ENCODE measurements at places on chromosomes 12 and 14.

GRCh38 chr14:103546652-103547454 is 15.6 kb downstream of the BAG5 start:
- DNase-seq = peak; percentile 72

DNA sequence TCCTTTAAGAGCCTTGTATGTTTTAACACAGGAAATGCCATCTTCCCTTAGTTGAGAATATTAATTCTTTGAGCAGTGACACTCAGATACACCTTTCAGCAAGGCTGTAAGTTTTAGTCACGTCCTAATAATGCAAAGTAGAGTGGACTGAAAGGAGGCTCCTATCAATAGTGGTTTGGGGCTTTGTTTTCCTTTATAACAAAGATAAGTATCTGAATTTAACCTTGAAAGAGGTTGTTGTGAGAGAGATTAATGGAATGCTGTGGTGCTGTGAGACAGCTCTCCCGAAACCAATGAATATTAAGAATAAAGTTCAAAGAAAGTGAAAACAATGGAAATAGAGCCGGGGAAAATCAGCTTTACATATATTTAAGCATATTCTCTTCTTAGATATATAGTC is 259.6 kb downstream of the ERC1 start:
- no peak for DNase-seq

GRCh38 chr14:50974118-50974517 is 29.8 kb upstream of the PYGL start:
- no peak for DNase-seq

- DNase-seq = no peak
These were observed 316.6 kb upstream of the RTL1 start for GRCh38 chr14:101219896-101220703.

DNA sequence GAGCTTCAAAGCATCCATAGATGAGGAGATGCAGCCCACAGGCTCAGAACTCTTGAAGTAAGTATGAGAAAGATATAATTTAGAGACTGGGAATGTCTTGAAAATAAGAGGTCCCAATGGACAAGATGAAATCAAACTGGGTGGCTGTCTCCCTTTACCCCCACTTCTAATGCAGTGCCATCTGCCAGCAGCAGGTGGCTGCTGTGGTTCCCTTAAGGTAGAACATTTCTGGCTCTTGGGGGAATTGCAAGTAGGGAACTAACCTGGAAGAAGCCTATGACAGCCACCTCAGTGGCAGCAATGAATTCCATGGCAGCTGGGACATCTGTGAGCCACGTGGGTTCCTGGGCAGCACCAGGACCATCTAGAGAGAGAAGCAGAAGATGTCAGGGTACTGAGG is 648 bp downstream of the ERP27 start:
- peak; percentile 44 for DNase-seq

DNA sequence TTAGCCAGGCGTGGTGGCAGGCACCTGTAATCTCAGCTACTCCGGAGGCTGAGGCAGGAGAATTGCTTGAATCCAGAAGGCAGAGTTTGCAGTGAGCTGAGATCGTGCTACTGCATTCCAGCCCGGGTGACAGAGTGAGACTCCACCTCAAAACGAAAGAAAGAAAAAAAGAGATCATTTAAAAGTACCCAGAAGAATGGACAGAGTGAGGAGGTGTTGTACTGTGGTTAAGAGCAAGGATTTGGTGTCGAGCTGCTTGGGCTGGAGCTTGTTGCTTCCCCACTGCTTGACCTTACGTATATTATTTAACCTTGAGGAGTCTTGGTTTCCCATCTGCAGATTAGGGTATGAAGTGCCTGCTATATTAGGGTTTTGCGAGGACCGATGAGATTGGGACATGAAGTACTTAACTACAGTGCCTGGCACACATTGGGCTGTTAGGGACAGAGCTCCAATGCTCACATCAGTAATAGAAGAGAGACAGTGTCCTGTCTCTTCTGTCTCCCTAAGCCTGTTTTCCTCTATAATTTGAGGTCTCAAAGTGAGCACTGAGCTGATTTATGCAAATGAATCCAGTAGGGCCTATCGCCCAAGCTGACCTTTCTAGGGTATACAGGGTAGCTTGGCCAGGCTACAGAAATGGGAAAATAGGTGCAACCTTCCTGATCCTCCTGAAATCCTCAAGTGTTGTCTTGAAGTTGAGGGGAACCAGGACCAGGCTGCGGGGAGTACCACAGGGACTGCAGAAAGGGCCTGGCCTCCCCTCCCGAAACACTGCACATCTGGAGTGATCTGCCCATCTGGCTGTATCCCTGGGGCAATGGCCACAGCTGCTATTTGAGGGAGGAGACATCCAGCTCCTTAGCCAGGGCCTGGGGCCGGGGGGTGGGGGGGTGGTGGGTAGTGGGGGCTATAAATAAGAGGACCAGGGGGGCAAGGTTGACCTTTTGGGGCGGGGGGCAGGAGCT is 8.6 kb upstream of the HDAC7 start:
- no peak for DNase-seq

DNA sequence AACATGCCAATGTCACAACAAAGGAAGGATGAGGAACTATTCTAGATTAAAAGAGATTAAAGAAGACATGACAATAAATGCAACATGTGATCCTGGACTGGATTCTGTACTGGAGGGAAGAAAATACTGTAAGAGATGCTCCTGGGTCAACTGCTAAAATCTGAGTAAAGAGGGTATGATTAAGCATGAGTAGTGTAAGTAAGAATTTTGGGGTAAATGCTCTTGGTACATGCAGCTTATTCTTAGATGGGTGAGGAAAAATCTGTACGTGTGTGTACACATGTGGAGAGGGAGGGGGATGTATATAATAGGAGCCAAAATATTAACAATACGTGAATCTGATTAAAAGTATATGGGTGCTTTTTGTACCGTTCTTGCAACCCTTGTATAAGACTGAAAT is 66.0 kb downstream of the CDC42BPB start:
- no peak for DNase-seq

DNA sequence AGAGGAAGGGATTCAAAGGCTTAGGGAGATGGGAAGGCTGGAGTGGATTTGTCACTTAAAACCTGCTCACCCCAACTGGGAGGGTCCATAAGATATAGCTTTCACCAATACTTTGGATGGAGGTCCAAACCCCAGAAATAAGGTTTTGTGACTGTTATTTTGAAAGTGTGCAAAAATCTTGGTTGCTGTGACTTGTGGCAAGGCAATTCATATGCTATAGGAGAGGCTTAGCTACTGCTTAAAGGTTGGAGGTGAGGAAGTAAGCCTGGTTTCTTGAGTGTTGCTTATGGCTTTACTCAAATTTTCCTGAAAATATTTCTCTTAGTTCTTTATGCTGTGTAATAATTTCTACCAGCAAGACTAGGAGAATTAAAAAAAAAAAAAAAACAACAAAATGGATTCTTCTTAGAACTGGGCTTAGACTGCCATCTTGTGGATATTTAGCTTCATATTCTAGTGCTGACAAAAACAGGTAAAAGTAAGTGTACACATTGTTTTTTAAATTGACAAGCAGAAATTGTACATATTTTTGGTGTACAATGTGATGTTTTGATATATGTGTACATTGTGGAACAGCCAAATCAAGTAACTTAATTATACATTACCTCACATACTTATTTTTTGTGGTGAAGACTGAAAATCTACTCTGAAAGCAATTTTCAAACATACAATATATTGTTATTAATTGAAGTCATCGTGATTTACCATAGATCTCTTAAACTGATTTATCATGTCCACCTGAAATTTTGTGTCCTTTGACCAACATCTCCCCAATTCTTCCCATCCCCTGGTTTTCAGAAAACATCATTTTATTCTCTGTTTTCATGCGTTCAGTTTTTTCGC is 23.0 kb downstream of the PDE6H start:
- peak; percentile 63 for DNase-seq

DNA sequence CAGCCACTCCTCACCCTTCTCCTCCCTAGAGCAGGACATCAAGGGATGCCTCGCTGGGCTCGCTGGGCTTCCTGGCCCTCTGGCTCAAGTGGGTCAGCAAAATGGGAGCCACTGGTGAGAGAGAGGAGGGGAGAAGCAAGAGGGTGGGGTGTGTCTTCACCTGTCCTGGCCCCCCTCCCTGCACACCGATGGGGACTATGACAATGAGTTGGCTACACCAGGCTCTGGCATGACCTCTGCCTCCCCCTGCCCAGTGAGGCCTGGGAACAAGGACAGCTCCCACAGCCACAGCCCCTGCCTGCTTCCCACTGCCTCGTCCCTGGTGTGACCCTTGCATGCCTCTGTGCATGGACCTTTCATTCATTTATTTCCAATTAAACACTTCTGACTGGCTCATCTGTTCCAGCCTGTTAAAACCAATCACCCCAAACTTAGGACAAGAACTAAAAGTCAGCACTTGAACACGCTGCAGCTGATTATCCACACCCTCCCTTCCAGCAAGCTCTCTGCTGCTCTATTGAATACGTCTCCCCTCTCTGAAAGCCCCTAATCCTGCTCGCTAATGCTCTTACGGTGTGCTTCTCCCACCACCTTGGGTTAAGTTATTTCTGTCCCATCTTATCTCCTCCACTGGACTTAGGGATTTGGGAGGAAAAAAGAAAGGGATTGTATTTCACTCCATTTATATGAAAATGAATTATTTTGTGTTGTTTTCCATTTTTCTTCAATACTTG is 5.8 kb upstream of the PPP2R5C start:
- no peak for DNase-seq

GRCh38 chr14:21026988-21027315 is 2.1 kb upstream of the NDRG2 start:
- no peak for DNase-seq

DNA sequence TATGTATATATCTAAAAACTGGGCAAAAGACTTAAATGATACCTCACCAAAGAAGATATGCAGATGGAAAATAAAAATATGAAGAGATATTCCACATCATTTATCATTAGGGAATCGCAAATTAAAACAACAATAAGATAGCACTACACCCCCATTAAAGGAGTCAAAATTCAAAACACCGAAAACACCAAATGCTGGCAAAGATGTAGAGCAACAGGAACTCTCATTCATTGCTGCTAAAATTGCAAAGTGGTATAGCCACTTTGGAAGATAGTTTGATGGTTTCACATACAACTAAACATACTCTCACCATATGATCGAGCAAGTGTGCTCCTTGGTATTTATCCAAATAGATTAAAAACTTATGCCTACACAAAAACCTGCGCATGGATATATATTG is 131.5 kb upstream of the BCL2L14 start:
- DNase-seq = no peak

- no peak for DNase-seq
These were observed 68.3 kb upstream of the TBPL2 start for GRCh38 chr14:55508676-55509075.

Measured in CD4-positive, alpha-beta T cell treated with Interleukin-1 beta for 1 hour (primary cell).